Tongue (tissue), 3 donors: ENCODE measurements at places on chromosomes 13 and 19. TPM values are rescaled to one million over a fixed set of nuclear protein-coding genes. Genes with fewer than 3 reads are reported as not detected.

LYPD5 gene
- total RNA-seq: 1.6 TPM

ZFP36 gene
- 24.5 TPM for total RNA-seq

TBXA2R gene
- total RNA-seq: 2.4 TPM

GDF15 gene
- total RNA-seq: 0.51 TPM

HMGB1 gene
- total RNA-seq: 300 TPM

GRCh38 chr13:46698910-46699460 lies 98.0 kb downstream of the ESD start:
- no peak for DNase-seq

GRCh38 chr19:33814181-33815165 lies 17.8 kb downstream of the KCTD15 start:
- no peak for DNase-seq

DNA sequence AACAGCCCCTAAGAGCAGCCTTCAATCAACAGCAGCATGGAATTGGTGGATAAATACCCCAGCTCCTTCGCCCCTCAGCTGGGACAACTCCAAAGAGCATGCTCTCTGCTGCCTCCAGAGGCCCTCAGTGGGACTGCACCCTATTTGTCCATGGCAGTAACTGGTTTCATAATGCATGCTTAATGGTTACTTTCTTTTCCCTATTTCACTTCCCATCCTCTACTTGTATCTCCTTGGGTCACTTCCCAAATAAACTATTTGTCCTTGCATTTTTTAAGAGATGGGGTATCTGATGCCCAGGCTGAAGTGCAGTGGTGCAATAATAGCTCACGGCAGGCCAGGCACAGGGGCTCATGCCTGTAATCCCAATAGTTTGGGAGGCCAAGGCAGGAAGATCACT lies 13.5 kb upstream of the TPM4 start:
- peak; percentile 35 for DNase-seq

- DNase-seq: no peak
Measured at GRCh38 chr19:16659464-16659831, 496 bp downstream of the SMIM7 start.

- DNase-seq: no peak
Measured at GRCh38 chr13:80245162-80245733, 95.7 kb downstream of the SPRY2 start.
